ENCODE measurements at places on chromosomes 2 and 18. TPM values are rescaled to one million over a fixed set of nuclear protein-coding genes. Genes with fewer than 3 reads are reported as not detected.

The CYP1B1 gene
- total RNA-seq = 10.1 TPM

The TGFA gene
- not detected for total RNA-seq

The HAAO gene
- total RNA-seq = 41.6 TPM

The TUBB8B gene
- total RNA-seq = not detected

The CELF4 gene
- total RNA-seq = not detected

The IRS1 gene
- 1.7 TPM for total RNA-seq

The SLC38A11 gene
- not detected for total RNA-seq

The MAP3K19 gene
- not detected for total RNA-seq

The CD207 gene
- not detected for total RNA-seq
